Esophagus mucosa (tissue), 1 donor: ENCODE measurements at places on chromosomes 7 and 10. TPM values are rescaled to one million over a fixed set of nuclear protein-coding genes. Genes with fewer than 3 reads are reported as not detected.
A peak's percentile ranks its signal among the peaks of the same experiment; 100 is the strongest.

DNA sequence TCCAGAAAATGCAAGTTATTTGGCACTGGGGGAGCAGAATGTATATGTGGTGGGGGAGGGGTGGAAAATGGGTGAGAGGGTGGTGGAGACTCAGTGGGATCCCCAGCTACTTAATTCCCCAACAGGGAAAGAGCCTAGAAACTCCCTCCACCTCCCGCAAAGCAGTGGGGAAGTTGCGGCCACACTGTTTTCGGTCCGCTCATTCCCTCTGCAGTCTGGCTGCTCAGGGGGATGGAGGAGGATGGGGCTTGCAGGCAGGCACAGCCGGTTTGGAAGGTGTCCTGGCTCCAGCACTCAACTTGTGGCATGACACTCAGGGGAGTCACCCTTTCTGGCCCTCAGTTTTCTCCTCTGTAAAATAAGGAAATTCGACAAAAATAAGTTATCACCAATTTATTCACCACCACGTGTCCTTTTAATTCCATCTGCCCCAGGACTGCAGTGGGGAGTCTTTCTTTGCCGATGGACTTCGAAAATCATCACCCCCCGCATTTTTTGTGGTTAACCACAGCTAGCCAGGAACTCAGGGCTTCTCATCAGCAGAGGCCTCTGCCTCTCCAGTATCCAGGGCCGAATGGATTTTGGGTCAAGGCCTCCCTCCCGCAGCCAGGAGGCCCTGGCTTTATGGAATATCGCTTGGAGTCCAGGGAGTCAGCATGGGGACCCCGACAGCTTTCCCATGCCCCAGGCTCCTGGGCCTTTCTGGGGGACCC, 1.6 kb upstream of the HTRA1 start:
- ATAC-seq = no peak

GRCh38 chr7:47322731-47323130, 259.2 kb downstream of the TNS3 start:
- no peak for ATAC-seq

GRCh38 chr10:30782537-30783461, 153.2 kb upstream of the LYZL2 start:
- ATAC-seq = no peak

GRCh38 chr7:155331396-155331795, 33.7 kb downstream of the INSIG1 start:
- no peak for ATAC-seq

WNT16 gene
- 0.12 TPM for total RNA-seq

DNA sequence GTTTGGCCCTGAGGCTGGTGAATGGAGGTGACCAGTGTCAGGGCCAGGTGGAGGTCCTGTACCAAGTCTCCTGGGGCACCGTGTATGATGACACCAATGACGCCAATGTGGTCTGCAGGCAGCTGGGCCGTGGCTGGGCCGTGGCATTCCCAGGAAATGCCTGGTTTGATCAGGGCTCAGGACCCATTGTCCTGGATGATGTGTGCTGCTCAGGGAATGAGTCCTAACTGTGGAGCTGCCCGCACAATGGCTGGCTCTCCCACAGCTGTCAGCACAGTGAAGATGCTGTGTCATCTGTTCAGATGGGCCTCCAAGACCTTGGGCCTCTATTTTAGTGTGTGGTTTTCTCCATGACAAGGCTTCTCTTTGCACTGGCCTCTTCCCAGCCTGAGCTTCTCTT, 64.0 kb downstream of the DMBT1 start:
- ATAC-seq = no peak

- ATAC-seq = no peak
Observed at GRCh38 chr7:16729541-16729940, 24.0 kb upstream of the TSPAN13 start.

OR6V1 gene
- not detected for total RNA-seq

DNA sequence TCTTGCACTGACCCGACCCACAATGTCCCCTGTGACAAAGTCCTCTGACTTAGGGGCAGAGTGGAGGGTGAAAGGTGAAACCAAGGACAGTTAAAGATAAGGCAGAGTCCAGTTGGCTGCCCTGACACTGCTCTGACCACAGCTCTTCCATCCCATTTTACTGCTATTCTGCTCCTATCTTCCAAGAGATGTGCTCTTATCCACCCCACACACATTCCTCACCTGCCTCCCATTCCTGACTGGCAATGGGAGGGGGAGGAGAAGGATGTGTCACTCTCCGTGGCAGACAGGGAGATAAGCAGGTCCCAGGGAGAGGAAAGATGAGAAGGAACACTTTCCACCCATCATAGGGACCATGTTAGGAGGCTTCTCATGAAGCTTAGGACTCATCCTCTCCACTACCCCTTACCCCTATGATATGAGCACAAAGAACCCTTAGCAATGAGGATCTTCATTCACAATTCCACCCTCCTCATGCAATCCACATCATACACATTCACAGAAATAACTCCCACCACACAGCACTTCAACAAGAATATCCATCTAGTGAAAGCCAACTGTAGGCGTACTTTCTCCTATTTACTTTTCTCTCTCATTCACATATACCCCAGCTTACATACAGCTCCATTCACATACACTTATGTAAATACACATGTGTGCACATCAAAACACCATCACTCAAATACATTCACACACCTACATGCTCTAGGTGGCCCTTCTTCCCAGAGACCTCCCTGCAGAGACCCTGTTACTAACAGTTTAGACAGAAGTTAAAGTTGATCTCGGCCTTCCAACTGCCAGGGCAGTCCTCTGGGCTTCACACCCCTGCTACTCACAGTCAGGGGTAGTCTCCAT, 6.6 kb downstream of the SYNPO2L start:
- ATAC-seq = no peak

SORBS1 gene
- total RNA-seq = 23.2 TPM

TRIL gene
- total RNA-seq = 2.9 TPM

FAM13C gene
- total RNA-seq = 2.1 TPM

DNA sequence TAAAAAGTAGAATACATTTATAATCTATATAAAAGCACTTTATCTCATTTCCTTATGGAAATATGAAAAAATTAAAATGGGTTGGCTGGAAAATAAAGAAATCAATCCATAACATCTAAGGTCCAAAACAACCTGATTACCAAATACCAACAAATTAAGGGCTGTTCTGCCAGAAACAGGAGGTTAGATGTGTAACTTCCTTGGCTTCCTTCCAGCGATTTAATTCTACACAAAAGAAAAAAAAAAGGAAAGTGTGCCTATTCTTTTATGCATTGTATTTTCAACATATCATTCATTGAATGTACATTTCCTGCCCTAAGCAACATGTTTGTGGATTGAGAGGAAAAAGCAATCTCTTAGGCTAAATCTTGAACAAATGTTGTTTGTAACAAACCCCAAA, 36.2 kb upstream of the USP6NL start:
- ATAC-seq = no peak

GRCh38 chr7:133015888-133016287, 66.0 kb downstream of the CHCHD3 start:
- no peak for ATAC-seq

GRCh38 chr7:134034652-134035051, 92.5 kb upstream of the LRGUK start:
- ATAC-seq = peak; percentile 45
